NCI-H510A (cell line): ENCODE measurements at places on chromosomes 4 and X.

- no peak for DNase-seq
Observed at GRCh38 chr4:108345862-108346817, 177.4 kb upstream of the LEF1 start.

DNA sequence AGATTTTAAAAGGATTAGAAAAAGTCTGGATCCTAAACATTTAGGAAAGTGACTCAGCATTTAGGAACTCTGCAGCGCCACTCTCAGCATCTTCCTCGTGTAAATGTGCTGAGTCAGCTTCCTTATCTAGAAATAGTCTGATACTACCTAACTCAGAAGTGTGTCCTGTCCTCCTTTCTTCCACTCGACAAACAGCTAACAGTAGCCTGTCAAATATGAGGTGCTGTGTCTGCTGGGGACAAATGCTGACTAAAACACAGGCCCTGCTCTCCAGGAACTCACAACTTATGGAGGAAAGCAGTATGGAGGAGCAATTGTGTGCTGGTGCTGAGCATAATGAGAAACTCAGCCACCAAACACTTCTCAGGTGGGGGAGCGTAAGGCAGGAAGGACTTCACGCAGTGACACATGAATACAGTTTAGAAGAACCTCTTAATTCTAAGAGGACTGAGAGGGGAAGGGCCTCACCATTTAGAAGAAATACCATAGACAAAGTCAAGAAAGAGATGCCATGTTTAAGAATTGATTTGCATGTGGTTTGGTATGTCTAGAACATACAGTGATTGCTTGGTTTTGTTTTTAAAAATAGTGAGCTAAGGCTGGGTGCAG is 125.3 kb downstream of the SOWAHB start:
- no peak for DNase-seq

GRCh38 chrX:65932173-65933084 is 107.5 kb downstream of the VSIG4 start:
- DNase-seq = no peak

DNA sequence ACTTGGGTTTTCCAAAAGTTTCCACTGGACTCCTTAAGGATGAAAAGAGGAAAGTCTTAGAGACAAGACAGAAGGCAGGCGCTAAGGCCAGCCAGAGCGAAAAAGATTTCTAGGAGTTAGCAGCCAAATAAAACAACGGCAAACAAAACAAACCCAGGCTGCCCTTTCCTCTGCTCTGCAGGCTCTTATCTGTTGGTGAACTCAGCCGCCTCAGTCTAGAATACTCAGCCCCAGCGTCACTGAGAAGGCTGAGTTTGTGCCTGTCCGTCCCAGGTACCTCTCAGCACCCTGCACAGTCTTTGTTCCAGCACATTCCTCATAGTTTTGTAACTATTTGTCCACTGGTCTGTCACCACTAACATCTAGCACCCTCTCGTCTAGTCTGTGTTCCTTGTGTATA is 75.6 kb upstream of the FAM9C start:
- no peak for DNase-seq

- no peak for DNase-seq
Observed at GRCh38 chr4:74056114-74056857, 17.8 kb upstream of the CXCL3 start.

DNA sequence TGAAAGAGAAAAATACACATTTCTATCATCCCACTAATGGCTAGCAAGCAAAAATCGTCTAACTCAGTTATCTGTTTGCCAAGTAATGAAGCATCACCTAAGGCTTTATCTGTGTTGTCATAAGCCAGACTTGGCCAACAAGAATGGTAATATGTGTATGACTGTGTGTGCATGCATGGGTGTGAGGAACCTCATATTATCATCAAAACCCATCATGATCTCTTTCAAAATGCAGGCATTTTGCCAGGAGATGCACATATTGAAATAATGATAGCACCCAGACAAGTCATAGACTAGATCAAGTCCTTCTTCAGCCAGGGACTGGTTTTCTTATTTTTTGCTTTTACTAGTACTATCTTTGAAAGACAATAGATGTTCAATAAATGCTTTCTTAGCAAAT is 172.5 kb upstream of the FMR1 start:
- no peak for DNase-seq

GRCh38 chr4:43512253-43512652 is 619.7 kb downstream of the GRXCR1 start:
- DNase-seq = no peak

- no peak for DNase-seq
Observed at GRCh38 chr4:8319061-8319460, 49.5 kb downstream of the HTRA3 start.

DNA sequence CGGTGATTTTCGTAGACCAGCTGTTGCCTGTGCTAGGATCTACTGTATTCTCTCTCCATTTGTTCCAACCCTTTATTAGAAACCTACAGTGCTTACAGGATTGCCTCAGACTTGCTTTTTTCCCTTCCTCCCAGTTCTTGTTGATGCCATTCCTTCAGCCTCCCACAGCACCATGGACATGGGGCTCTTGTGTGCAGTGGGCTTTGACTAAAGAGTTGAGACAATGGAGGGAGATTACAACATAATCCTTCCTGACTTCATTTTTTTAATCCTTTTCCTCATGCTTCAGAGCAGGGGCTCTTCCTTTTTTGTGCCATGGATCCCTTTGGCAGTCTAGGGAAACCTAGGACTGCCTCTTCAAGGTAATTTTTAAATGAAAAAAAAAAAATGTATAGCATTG is 92.1 kb downstream of the BMPR1B start:
- DNase-seq = no peak

GRCh38 chr4:8044699-8045098 is 105.0 kb upstream of the AFAP1 start:
- peak; percentile 86 for DNase-seq

DNA sequence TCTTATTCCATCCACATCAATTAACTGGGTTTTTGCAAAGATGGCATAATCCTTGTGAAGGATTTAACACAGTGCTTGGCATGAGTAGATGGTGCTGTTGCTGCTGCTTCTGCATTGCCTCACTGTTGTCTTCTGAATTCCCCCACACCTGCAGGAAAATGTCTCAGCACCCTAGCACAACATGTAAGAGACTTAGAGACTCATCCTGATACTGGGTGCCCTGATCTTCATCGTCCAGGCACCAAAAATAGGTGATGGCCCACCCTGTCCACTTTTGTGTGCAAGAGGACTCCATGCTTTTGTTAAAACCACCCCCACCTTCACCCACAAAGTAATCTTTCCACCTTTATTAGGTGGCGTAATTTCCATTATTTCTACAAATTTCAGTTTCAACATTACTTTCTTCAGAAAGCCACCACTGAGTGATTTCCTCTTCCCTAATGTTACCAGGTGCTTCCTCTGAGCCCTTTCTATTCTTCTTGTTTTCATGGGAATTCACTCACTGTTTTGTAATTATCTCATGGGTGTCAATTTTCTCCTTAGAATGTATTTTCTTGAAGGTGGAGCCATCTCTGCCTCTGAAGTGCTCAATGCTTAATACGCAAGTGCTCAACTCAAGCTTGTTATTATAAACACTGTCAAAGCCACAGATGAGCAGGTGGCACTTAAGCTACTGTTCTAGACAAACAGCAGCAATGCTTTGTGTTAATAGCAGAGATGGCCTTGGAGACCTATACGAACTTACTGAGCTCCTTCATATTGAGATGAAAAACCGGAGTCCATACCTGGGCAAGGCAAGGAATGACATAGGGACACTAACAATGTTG is 89.5 kb downstream of the HS3ST1 start:
- DNase-seq = peak; percentile 27

GRCh38 chr4:70505151-70505748 is 13.1 kb upstream of the AMTN start:
- DNase-seq = no peak

DNA sequence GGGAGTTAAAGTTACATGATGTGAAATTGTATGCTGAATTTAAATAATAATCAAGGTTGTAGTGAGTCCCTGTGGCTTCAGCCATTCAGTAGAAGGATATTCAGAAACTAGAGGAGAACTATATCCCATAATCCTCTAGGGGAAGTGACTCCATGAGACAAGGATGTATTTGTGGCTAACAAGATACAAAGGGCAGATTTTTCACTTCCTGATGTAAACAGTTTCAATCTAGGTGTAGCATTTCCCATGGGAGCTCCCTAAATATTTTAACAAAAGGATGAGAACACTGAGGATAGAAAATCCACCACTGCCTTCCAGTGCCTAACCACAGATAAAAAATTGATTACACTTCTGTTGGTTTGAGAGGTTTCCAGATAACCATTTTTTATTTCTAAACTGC is 435.4 kb upstream of the TENM3 start:
- DNase-seq = no peak

DNA sequence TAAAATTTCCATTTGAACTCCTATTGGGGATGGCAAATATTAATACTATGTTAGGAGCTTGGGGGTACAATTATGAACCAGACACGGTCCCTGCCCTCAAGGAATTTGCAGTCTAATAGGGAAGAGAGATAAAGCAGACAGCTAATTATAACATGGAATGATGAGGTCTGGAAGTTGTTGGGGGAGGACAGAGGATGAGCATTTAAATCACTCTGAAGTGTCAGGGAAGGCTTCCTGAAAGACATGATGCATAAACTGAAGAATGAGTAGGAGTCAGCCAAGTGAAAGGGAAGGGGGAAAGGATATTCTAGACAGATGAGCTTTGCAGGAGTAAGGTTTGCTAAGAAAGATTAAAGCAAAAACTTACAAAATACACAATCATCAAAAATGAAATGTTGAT is 15.9 kb downstream of the PLAC1 start:
- DNase-seq = no peak

- DNase-seq = no peak
Observed at GRCh38 chr4:58941286-58941685, 1831.1 kb upstream of the IGFBP7 start.

- DNase-seq = no peak
Observed at GRCh38 chrX:19549838-19550237, 34.5 kb upstream of the MAP3K15 start.

DNA sequence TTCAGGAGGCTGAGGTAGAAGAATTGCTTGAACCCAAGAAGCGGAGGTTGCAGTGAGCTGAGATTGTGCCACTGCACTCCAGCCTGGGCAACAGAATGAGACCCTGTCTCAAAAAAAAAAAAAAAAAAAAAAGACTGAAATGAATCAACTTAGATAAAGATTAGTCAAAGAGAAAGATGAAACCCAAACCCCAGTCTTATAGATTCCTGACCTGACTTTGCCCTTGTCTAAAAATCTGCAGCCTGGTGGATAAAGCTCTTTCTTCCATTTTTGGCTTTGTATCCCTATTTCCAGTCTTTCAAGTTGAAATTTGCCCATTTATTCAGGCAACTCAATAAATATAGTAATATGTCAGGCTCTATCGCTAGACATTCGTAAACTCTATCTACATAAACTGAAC is 39.3 kb upstream of the SPINK2 start:
- no peak for DNase-seq

DNA sequence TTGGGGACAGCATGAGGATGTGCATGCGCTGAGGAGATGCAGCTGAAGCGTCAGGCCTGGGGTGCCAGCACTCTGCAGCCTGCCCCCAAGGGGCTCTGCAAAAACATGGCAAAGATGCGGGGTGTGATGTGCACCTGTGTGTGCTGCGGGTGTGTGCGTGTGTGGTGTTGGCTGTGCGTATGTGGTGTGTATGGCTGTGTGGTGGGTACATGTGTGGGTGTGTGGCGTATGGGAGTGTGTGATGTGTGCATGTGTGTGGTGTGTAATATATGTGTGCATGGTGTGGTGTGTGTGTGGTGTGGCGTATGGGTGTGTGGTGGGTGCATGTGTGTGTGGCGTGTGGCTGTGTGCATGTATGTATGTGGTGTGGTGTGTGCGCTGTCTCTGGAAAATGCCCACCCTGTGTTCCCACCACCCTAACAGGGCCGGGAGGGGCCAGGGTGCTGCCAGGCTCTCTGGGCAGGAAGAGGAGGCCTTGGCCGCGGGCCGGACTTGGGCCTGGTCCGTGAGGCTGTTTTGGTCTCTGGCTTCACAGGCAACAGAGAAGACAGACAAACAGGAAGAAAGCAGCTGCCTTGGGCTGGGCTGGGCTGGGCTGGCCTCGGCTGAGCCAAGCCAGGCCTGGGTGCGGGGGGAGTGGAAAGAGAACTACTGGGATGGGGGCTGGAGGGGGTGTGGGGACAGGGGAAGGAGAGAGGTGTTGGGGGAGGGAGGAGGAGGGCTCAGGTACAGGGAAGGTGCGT is 1.1 kb upstream of the AVPR2 start:
- no peak for DNase-seq
